ENCODE measurements at places on chromosomes 3 and 15. TPM values are rescaled to one million over a fixed set of nuclear protein-coding genes. Genes with fewer than 3 reads are reported as not detected.

GABRR3 gene
- not detected for total RNA-seq

LEKR1 gene
- total RNA-seq, result 1.4 TPM

ROBO2 gene
- total RNA-seq, result 1.7 TPM

DNA sequence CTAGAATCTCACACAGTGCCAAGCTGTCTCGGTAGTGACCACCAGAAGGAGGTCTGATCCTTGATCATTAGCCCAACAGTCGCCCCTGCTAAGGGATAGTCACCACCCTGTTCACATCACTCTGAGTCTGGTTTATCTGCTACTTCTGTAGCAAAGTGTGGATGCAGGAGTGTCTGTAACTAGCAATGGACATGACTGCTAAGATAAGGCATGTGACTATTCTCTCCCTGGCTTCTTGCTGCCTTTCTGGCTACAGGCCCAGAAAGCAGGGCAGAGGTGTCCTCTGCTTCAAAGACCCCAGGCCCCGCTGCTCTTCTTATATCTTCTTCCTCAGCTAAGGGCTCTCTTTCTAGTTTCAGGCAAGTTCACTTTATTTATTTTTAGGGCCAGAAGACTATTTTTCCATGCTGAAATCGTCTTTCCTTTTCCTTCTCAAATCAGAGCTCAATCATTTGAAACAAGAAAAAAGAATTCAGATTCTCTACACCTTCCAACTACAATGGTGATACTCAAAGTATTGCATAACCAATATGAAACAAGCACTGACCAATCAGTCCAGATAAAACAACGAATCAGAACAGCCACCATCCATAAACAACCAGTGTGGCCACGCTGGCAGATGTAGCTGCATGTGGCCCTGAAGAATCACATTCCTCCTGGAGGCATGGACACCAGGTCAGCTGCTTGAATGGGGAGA is 8.0 kb upstream of the KNG1 start:
- no peaks in the 10 kb centered on the region for H3K4me1 ChIP-seq
- H3K36me3 ChIP-seq, result no peaks in the 10 kb centered on the region
- no peak overlapping the region for H3K27ac ChIP-seq
- H3K27me3 ChIP-seq, result peaks cover 12% of the 10 kb centered on the region
- no peak overlapping the region for H3K4me3 ChIP-seq

- H3K4me3 ChIP-seq, result no peak overlapping the region
- H3K4me1 ChIP-seq, result no peaks in the 10 kb centered on the region
- no peak overlapping the region for H3K27ac ChIP-seq
- DNase-seq, result no peak
- H3K36me3 ChIP-seq, result no peaks in the 10 kb centered on the region
These were observed 431.2 kb upstream of the RGMA start for GRCh38 chr15:93520206-93520605.

- no peaks in the 10 kb centered on the region for H3K36me3 ChIP-seq
- no peak overlapping the region for H3K27ac ChIP-seq
- no peak overlapping the region for H3K4me3 ChIP-seq
- DNase-seq, result peak; percentile 58
- no peaks in the 10 kb centered on the region for H3K4me1 ChIP-seq
- H3K27me3 ChIP-seq, result no peaks in the 10 kb centered on the region
These were observed 1030.4 kb upstream of the CADM2 start for GRCh38 chr3:83928391-83928790.

- DNase-seq, result no peak
- no peaks in the 10 kb centered on the region for H3K27me3 ChIP-seq
- no peak overlapping the region for H3K27ac ChIP-seq
- H3K4me1 ChIP-seq, result peaks cover 43% of the 10 kb centered on the region
- H3K36me3 ChIP-seq, result peaks cover 77% of the 10 kb centered on the region
These were observed 344.8 kb upstream of the GRM7 start for GRCh38 chr3:6516143-6516542.

All from K562 (cell line).